Lower leg skin (tissue), 4 donors: ENCODE measurements at places on chromosomes 6 and 20.

GRCh38 chr6:118746145-118746824, 94.9 kb upstream of the CEP85L start:
- DNase-seq = no peak

- DNase-seq = no peak
These were observed 185.6 kb upstream of the EPHA7 start for GRCh38 chr6:93604951-93605350.

GRCh38 chr6:168895102-168895812, 358.4 kb downstream of the THBS2 start:
- DNase-seq = peak; percentile 96

DNA sequence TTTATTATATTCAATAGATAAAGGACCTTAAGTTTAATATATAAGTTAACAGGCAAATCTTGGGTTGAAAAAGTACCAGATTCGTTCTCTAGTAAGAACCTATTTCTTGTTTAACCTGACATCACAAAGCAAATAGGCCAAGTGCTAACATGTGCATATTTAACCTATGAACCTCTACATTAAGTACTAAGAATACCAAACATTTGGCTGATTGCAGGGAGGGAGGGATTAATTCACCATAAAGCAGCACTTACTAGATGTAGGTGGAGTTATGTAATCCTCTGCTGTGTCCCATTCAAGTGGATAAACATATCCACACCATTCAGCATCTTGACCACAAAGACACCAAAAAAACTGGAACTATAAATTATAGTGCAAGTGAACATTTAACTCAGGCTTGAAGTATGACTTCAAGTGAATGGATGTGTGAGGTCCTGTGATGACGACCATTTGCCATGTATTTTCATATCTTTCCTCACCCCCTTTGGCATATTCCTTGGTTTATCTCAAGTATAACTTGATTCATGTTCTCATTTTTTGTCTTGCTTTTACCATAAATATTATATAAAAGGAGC, 10.2 kb downstream of the STX11 start:
- no peak for DNase-seq

DNA sequence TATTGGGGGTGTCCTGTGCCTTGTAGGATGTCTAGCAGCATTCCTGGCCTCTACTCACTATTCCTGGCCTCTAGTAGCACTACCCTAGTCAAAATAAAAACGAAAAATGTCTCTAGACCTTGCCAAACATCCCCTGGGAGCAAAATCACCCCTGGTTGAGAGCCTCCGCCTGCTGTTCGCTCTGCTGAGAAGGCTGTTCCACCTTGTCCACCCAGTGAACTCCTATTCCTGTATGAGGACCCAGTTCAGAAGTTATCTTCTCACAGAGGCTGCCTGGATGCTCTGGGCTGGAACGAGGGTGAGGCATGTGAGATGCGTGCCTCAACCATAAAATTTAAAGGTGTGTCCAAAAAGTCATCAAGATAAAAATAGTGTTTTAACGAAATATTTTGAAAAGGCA, 101.9 kb downstream of the TOX2 start:
- peak; percentile 31 for DNase-seq

DNA sequence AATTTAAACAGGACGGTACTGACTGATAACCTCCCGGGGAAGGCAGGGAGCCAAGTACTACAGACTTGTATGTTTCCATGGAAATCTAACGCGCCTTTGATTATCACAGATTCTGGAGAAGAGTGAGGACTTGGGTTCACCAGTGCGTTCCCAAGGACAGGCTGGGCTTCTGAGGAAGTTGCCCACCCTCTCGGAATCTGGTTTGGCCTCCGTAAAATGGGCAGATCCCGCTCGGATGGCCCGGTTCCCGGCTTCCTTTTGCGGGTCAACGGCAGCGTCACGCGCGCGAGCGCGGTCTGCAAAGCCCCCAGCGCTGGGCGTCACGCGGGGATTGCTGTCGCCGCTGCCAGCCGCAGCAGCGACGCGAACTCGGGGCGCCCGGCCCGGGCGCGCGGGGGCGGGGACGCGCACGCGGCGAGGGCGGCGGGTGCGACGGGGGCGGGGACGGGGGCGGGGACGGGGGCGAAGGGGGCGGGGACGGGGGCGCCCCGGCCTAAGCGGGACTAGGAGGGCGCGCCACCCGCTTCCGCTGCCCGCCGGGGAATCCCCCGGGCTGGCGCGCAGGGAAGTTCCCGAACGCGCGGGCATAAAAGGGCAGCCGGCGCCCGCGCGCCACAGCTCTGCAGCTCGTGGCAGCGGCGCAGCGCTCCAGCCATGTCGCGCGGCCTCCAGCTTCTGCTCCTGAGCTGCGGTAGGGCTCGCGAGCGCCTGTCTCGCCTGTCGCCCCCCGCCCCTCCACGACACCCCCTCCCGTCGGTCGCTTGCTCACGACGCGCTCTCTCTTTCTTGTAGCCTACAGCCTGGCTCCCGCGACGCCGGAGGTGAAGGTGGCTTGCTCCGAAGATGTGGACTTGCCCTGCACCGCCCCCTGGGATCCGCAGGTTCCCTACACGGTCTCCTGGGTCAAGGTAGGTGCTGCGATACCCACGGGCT, at the start of gene CD83:
CD83 (plus strand) TSS at position 615 of the 933 bp plus-strand sequence; CDS start at position 655, 40 bp downstream.
- no peak for DNase-seq

GRCh38 chr6:24207413-24207812, 81.4 kb downstream of the NRSN1 start:
- DNase-seq = no peak

DNA sequence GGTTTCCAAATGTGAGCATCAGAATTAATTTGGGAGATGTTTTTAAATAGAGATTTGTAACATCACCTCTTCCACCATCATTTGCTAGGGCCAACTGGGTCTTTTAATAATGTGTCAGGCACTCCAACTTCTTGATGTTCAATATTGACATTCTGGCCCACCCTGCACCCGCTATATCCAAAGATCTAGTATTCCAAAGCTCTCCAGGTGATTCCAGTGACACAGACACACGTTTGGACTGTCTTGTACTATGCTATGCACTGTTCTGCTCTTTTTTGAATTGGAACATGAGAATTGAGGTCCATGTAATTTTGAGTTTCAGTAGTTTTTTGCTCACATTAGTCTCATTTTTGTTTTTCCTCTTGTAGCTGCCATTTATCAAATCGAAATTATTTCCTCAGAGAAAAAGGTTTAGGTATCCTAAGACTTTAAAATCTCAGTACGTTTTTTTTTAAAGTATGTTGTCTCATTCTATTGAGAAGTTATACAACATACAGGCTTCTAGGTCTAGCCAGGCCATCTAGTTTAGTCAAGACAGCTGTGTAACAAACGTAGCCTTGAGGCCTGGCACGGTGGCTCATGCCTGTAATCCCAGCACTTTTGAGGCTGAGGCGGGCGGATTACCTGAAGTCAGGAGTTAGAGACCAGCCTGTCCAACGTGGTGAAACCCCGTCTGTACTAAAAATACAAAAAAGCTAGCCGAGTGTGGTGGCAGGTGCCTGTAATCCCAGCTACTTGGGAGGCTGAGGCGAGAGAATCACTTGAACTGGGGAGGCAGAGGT, 3.1 kb downstream of the BICRAL start:
- DNase-seq = no peak
